GOT3 (cell line): ENCODE measurements at places on chromosomes 16 and 17.
A peak's percentile ranks its signal among the peaks of the same experiment; 100 is the strongest.

DNA sequence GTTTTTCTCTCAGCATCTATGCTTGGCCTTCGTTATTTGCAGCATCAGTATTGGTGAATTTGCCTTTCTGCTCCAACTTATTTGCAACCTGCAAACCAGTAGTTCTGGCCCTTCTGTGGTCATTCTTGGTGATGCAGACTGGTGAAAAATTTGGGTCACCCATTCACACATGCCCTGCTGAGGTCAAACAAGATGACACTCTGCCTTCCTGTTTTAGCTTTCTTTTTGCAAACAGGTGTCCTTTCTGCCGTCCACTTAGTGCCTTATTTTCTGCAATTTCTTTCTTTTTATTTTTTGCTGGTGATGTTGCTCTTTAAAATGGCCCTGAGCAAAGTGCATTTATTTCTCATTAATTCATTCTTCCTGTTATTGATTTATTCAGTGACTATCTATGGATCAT is 31.3 kb downstream of the PLCG2 start:
- no peak for DNase-seq

- DNase-seq: no peak
These were observed 12.1 kb upstream of the CD300LD start for GRCh38 chr17:74604200-74604599.

- no peak for DNase-seq
These were observed 14.0 kb upstream of the RAI1 start for GRCh38 chr17:17667231-17667630.

DNA sequence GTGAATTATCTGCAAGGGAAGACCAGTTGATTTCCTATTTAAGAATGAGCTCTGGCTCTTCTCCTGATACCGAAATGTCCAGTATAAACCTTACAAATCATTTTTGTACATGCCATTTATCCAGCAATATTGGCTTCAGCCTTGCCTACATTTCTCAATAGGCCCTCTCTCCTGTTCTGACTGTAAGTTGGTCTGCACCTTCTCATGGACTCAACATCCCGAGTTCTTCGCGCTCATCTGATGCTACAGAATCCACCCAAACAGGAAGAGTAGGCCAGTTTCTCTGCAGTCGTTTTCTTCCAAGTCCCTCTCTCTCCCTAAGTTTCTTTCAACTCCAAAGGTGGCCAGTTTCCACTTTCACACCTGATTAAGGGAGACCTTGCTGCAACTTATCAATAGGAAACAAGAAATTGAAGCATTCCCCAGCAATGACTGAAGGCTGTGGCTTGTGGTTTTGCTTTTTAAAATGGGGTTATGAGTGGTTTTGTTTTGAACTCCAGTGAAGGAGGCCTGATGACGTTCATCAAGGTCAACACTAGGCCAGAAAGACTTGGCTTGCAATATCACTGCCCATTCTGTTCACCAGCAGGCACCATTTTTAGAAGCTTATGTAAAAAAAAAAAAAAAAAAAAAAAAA is 383.0 kb downstream of the MAF start:
- no peak for DNase-seq

DNA sequence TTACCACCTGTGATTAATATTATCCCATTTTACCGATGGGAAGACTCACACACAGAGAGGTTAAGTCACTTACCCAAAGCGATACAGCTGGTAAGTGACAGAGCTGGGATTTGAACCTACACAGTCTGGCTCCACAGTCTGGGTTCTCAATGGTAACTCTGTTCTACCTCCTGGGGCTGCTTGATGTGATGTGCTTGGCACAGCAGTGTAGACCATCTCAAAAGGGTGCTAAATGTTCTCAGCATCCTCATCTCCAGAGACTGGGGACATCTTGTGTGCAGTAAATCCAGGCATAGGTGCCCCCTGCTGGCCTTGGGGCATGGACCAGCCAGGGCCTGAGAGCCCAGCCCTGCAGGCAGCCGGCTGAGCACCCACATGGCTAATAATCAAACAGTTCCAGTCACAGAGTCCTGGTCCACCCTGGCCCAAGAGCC is 15.4 kb upstream of the KATNB1 start:
- DNase-seq: peak; percentile 13

DNA sequence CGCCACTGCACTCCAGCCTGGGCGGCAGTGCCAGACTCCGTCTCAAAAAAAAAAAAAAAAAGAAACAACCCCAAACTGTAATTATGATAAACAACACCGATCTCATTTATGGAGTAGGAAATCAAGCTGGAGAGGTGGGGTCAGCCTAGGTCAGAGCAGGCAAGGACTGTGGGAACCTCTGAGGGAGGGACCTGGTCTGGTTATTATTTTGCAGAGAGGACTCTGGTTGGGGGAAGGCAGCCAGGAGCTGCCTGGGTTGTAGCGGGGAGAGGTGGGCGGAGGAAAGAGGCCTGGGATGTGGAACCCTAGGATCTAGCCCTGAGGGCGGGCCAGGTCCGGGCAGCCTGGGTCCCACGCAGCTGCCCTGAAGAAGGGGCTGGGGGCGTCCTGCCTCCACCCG is 10.9 kb upstream of the HS3ST6 start:
- DNase-seq: no peak

GRCh38 chr17:19978805-19979211 is 1.2 kb upstream of the AKAP10 start:
- no peak for DNase-seq

DNA sequence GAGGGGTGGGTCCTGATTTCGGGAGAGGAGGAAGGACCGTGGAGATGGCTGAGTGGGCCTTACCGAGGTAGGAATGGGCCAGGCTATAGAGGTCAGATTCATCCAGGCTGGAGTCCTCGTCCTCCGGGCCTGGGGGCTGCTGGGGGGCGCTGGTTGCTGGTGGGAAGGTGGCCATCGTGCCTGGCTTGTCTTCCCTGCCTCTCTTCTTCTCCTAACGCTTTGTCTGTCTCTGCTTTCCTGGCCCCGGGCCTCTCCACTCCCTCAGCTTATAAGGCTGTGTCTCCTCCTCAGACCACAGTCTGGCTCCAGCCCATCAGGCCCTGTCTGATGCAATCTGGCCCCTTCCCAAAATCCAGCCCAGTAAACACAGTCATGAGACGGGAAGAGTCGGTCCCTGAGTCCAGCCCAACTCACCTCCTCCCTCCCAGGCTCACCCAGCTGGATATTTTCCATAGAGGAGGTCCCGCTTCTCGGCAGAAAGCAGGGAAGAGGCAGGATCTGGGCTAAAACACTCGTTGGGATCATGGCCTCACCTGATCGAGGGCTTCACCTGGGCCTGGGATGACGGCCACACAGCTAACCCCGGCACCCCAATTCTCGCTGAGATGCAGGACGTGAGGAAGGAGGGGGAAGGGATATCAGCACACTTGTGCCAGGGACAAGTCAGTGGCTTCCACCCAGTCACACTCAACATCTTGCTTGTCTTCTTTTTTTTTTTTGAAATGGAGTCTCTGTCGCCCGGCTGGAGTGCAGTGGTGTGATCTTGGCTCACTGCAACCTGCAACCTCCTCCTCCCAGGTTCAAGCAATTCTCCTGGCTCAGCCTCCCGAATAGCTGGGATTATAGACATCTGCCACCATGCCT is at the start of gene NUPR1:
TSS of gene NUPR1 (minus strand) at position 242 of the 864 bp plus-strand sequence. CDS start at position 175, 67 bp downstream.
- peak; percentile 72 for DNase-seq

DNA sequence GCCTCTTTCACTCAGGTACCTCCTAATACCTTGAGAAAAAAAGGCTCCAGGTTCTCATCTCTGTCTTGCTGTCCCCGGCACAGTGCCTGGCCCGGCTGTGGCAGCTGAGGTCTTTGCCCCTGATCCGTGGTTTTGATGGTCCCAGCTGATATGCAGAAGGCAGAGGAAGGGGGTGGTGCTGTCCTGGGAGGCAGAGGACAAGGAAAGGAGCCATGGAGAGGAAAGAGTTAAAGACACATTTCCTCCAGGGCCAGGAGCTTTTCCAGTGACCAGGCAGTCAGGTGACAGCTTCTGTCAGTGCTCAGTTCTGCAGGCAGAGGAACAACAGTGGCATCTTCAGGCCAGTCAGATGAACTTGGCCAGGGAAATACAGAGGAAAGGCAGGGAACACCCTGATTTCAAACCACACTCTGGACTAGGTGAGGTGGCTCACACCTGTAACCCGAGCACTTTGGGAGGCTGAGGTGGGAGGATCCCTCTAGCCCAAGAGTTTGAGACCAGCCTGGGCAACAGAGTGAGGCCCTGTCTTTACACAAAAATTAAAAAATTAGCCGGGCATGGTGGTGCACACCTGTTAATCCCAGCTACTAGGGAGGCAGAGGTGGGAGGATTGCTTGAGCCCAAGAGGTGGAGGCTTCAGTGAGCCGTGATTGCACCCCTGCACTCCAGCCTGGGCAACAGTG is 3.3 kb upstream of the COG1 start:
- DNase-seq: no peak

DNA sequence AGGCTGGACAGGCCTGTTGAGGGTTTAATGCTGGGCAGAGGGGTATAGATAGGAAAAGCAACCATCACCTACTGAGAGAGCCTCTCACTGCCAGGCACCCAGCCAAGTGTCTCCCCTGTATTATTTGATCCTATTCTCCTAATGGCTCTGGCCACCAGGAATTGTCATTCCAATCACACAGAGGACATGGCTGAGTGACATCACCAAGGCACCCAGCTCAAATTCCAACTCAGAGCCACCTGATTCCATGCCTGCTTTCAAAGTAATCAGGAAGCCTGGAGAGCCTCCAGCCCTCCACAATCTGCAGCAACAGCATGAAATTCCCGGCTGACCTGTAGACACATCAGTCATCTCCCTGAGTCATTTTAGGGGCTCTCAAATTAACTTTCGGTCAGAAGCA is 368.9 kb upstream of the C16orf82 start:
- DNase-seq: no peak

GRCh38 chr16:57740423-57741071 is 5.0 kb downstream of the KATNB1 start:
- DNase-seq: no peak

GRCh38 chr16:88628512-88628974 is 9.8 kb upstream of the IL17C start:
- no peak for DNase-seq

DNA sequence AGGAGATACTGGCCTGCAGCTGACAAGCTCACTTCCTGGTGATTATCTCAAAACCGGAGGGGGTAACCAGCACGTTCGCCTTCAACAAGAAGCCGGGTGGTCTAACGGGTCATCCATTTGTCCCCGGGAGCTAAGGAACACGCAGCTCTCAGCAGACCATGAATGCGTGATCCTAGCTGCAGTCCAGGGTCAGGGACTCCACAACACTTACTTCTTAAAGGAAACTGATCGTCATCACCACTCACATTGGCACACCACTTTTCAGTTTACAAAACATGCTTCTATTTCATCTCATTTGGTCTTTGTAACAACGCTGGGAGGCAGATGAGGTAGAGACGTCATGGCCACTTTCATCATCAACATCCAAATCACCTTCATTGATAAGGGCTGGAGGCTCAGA is 25.2 kb downstream of the COTL1 start:
- DNase-seq: no peak

DNA sequence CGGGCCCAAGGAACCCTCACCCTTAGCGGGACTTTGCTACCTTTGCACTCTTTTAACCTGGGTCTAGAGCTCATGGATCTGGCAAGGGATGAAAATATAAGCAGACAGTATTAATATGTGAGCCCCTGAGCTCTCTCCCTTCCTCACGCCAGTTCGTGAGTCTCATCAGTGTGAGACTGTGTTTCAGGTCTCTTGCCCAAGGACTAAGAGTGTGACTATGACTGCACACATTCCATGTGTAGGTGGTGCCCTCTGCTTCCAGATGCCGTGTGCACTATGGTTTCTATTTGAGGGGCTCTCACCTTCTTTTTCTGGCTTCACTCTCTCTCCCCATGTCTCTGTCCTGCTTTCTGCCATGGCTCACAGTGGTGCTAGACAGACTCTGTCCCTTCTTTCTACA is 40.5 kb downstream of the DHRS7B start:
- no peak for DNase-seq

DNA sequence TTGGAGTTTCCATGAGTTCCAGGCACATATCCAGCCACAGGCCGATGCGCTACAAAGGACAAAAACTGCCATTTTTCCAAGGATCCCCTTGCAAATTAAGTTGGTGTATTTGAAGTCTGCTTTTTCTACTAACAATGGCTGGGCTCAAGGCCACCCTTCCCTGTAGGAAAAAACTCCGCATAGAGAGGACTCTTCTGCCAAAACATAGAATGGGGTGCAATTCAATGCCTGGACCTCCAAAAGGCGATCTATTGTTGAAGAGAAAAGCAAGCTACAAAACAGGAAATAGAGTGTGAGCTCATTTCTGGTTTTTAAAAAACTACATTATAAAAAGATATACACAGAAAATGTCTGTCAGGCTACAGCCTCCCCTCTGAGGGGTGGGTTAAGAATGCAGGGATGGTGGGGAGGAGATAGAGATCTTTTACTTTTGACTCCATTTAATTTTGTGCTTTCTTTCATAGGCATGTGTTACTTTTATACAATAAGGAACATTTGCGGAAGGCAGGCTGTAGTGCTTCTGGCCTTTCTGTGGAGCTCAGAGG is 22.9 kb upstream of the PRSS54 start:
- no peak for DNase-seq

GRCh38 chr16:74111456-74111982 is 185.1 kb upstream of the PSMD7 start:
- DNase-seq: no peak

DNA sequence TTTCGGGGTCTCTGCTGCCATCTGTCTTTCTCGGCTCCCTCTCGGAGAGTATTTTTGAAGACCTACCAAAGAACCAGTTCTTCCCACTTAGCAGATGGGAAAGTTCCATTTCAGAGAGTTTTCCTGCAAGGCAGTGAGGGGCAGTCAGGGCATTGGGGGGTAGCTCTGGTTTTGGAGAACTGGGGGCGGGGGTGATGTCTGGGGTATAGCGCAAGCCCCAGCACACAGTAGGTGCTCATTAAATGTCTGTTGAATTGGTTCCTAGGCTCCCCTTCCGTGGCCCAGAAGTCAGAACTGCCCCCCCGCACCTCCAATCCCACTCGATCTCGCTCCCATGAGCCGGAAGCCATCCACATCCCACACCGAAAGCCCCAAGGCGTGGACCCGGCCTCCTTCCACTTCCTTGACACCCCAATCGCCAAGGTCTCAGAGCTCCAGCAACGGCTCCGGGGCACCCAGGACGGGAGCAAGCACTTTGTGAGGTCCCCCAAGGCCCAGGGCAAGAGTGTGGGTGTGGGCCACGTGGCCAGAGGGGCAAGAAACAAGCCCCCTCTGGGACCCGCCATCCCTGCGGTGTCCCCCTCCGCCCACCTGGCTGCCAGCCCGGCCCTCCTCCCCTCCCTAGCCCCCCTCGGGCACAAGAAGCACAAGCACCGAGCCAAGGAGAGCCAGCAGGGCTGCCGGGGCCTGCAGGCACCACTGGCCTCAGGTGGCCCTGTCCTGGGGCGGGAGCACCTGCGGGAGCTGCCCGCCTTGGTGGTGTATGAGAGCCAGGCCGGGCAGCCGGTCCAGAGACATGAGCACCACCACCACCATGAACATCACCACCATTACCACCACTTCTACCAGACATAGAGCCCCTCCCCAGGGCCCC is 47.9 kb downstream of the SNX20 start:
- no peak for DNase-seq

GRCh38 chr17:82214012-82214628 is 1.5 kb upstream of the CCDC57 start:
- DNase-seq: no peak

GRCh38 chr16:55475919-55476318 is 3.1 kb upstream of the MMP2 start:
- DNase-seq: no peak
